ENCODE measurements at places on chromosomes 7 and 10.

GRCh38 chr7:2616387-2617324 lies 15.1 kb upstream of the TTYH3 start:
- no peak for DNase-seq

GRCh38 chr10:35576730-35577129 lies 28.4 kb upstream of the GJD4 start:
- no peak for DNase-seq

GRCh38 chr10:124878457-124878739 lies 63.5 kb upstream of the ZRANB1 start:
- no peak for DNase-seq

DNA sequence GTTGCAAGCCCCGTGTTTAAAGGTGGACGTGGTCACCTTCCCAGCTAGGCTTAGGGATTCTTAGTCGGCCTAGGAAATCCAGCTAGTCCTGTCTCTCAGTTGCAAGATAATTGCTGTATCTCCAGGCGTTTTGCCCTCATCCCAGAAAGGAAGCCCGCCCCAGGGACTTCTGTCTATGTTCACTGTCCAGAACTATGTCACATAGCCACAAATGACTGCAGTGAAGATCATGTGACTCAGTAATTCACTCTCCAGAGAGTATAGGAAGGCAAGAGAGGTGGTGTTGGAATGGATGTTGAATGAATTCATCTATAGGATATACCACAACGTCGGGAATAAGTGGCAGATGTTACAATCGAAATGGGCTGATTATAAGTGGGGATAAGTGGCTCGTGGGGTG lies 349 bp upstream of the ERVW-1 start:
- DNase-seq, result no peak

DNA sequence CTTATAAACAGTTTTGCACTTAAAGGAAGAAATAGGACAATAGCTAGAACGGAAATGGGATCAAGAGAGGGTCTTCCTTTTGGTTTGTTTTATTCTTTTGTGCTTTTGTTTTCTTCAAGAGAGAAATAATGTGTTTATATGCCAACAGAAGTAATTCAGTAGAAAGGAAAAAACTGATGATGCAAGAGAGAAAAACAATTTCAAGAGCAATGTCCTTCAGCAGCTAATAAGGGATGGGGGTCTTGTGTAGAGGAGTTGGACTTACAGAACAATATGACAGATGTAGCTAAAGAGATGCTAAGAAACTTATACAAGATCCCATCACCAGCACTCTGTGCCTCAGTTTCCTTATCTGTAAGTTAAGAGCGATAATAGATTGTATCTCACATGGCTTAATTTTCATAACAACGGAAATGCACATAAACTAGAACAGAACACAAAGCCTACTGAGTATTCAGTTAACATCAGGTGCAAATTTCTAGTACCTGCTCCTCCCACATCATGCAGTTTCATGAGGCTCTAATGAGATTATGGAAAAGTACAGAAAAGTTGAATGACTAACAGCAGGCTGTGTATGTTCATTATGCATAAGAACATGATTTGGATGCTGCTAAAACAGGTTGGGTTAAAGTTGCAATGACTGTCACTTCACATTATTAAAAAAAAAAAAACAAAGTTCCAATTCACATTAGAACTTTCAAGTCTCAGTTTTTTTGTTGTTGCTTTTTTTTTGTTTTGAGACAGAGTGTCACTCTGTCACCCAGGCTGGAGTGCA lies 17.2 kb downstream of the HERPUD2 start:
- DNase-seq, result no peak

- DNase-seq, result peak; percentile 86
Measured at GRCh38 chr10:61643316-61643751, 19.4 kb upstream of the CABCOCO1 start.

GRCh38 chr10:125091891-125092290 lies 68.5 kb downstream of the CTBP2 start:
- peak; percentile 26 for DNase-seq

DNA sequence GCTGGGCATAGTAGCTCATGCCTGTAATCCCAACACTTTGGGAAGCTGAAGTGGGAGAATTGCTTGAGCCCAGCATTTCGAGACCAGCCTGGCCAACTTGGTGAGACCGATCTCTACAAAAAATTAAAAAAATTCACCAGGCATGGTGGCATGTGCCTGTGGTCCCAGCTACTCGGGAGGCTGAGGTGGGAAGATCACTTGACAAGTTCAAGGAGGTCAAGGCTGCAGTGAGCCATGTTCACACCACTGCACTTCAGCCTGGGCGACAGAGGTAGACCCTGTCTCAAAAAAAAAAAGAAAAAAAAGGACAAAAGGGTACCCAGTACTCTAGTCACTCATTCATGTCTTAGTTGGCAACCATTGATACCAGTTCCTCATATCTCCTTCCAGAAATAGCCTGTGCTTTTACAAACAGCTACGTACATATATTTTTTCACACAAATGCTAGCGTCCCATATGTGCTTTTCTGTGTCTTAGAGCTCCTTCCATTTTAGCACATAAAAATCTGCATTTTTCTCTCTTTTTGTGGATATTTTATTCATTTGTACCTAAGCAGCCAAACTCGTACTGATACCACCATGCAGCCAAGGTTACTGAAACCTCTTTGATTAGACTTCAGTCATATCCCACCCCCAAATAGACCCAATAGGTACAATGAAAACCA lies 5.5 kb downstream of the ABCC2 start:
- DNase-seq, result no peak

DNA sequence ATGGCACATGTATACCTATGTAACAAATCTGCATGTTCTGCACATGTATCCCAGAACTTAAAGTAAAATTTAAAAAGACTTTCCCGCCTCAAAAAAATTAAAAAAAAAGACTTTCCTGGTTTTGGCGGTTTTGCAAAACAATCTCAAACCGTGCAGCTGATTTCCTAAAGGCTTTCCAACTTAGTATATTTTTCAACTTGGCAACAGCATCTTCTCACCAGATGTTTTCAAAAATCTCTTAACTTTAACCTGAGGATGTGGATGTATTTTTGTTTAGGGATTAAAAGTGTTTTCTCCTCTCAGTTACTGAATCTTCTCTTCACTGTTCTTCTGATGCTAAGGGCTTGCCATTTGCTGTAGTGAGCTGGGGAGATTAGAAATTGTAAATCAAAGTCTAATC lies 96.5 kb upstream of the PLPP4 start:
- DNase-seq, result no peak

- peak; percentile 3 for DNase-seq
Measured at GRCh38 chr7:11486271-11486670, 345.7 kb downstream of the THSD7A start.

DNA sequence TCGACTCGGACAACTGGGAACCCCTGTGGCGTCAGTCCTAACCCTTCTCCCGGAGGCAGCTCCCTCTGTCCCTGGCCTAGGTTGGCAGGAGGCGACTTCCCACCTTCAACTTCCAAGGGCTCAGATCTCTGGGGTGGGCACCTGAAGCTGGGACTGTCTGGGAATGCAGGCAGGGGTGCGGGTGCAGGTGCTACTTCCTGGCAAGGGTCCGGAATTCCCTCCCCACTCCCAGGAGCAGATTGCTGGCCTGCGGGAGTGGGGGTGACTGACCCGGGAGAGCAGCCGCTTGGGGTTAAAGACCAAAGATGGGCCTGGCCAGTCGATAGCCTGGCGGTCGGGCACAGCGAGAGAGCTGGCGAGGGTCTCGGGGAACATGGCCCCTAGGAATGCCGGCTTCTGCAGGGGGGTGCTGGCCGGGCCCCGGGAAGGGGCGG lies 387 bp downstream of the EPHA1 start:
- no peak for DNase-seq

GRCh38 chr7:28182071-28182471 lies 1.5 kb upstream of the JAZF1 start:
- DNase-seq, result no peak

DNA sequence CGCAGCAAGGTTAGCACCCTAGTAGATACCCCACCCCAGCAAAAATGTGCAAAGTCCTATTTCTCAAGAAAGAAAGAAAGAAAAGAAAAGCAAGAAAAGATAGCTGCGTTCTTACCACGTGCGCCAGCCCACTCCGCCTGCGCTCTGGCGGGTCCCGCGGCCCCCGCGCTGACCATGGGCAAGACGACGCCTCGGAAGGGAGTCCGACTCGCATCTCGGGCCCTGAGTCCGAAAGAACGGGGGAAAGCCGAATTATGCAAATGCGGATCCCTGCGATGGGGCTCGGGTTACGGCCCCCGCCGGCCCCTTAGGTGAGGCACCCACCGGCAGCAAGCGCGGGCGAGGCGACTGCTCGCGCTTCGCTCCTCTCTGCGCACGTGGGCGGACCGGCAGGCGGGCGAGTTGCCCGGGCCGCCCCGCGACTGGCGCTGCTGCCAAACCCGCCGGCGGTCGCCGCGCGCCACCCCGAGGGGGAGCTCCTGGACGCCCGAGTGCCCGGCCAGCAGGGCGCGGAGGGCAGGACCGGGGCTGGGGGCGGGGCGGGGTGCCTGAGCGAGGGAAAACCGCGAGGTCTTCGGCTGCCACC lies 2.4 kb upstream of the EGR2 start:
- DNase-seq, result no peak

DNA sequence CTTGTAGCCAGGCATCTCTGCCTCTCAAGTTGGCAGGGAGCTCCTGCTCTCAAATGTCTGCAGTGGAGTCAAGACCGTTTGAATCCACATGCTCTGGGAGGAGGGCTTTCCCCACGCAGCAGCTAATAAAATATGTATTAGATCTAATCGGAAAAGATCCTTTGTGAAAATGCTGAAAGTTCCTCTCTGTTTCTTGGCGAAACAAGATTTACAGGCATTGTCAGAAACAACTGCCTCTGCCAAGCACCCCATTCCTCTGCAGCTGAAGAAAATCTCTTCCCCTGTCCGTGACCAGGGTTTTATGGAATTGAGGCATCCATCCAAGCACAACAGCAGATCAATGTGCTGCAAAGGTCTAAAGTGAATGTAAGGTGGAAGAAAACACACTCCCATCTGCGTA lies 165.8 kb downstream of the TCERG1L start:
- DNase-seq, result no peak

- DNase-seq, result no peak
Measured at GRCh38 chr7:75989500-75990388, 4.7 kb downstream of the TMEM120A start.

- no peak for DNase-seq
Measured at GRCh38 chr7:1948887-1949680, 279.0 kb downstream of the ELFN1 start.

DNA sequence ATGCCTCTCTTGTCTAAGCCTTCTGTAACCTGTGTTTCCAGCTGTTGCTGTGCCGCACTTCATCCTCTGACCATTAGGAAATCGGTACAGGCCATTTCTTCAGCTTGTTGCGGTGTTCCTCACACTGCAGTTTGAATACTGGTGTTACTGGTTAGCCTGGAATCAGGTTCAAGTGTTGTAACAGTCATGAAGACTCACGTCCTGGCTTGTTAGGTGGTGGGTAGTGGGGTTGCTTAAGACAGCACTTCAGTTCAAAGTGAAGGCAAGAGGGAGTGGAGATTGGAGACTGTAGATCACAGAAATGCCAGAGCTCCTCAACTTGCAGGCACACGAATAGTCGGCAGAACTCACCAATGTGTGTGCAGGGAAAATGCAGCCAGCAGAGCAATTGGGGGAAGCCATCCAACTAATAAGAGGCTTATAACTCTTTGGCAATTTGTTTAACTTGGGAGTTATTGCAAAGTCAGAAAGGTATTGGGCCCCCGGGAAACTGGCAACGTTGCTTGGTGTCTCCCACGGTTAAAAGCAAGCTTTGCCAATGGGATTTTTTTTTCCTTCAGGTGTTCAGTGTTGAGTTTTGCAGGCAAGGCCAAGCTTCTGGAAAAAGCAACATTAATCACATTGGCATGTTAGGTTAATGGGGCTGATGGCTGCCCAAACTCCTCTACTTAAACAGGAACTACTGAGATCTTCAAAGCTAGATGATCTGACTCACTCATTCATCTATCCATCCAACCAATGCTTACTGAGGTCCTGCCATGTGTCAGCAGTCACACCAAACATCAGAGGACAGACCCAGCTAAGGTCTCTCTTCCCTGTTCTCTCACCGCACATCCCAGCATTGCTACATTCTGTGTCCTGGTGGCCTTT lies 380.9 kb downstream of the GATA3 start:
- no peak for DNase-seq

DNA sequence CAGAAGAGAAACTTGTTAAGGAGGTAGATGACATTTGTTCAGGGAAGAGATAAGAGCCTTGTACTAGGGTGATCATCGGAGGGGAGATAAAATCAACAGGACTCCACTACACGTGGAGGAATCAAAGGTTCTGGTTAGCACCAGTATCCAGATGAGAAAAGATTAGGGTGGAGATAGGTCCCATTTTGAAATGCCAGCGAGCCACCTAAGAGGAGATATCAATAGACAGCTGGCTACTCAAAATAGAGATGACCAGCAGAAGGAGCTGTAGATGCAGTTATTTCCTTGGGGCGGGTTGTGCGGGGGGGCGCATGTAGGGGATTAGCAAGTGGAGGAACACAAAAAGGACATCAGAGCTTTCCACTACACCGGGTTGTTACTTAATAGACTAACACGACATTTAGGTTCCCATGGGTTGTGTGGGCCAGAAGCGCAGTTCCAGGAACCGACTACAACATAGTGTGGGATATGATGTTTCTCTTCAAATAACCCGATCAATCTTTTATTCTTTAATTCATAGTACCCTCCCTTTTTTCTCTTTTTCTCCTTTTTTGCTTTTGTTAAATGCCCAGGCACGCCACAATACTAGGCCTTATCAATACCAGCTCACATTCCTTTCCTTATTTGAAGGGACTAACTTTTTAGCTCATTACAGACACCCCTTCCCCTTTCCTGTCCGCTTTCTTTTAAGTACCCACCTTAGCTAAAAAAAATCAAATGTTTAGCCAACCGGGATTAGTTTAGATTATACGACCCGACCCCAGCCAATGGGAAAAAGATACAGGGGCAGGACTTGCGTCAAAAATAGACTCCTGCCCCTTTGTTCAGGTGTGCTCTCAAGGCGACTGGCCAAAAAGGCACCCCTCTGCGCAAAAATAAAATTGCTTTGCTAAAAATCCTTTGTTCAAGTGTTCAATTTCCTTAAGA lies 2.0 kb upstream of the KIF11 start:
- peak; percentile 67 for DNase-seq

DNA sequence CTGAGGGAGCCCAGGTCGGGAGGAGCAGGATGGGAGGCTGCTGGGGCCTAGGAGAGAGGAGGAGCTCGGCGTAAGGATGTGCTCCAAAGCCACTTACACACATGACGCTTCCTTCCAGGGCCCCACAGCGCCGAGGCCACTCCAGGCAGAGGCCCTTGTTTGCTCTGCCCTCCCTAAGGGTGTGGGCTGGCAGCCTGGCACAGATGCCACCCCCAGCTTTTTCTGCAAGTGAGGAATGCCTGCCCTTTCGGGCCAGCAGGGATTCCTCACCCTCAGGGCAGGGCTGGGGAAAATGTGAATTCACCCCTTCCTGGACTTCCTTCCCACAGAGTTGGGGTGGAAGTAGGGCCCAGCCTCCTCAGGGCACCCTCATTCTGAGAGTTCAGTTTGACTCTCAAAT lies 5.6 kb upstream of the AQP1 start:
- no peak for DNase-seq

GRCh38 chr7:47253650-47254080 lies 328.2 kb downstream of the TNS3 start:
- peak; percentile 78 for DNase-seq

- peak; percentile 55 for DNase-seq
Measured at GRCh38 chr10:412109-412508, 276.9 kb downstream of the ZMYND11 start.

GRCh38 chr7:119270045-119270464 lies 1002.9 kb upstream of the KCND2 start:
- DNase-seq, result peak; percentile 77

All from fibroblast of mammary gland (primary cell).